A172 (cell line): ENCODE measurements at places on chromosomes 7 and 10.

GRCh38 chr7:98135984-98136383, 29.3 kb downstream of the LMTK2 start:
- DNase-seq = no peak

DNA sequence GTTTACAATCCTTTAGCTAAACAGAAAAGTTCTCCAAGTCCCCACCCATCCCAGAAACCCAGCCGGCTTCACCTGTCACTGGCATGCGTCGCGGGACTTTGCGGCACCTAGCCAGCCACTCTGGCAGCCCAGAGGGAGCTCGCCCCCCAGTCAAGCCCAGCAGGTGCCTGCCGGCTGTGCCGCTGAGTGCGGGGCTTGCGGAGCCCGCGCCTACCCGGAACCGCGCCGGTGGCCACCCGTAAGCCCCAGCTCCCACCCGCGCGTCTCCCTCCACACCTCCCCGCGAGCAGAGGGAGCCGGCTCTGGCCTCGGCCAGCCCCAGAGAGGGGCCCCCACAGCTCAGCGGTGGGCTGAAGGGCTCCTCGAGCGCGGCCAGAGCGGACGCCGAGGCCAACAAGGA, 446.1 kb downstream of the GRM8 start:
- DNase-seq = no peak

DNA sequence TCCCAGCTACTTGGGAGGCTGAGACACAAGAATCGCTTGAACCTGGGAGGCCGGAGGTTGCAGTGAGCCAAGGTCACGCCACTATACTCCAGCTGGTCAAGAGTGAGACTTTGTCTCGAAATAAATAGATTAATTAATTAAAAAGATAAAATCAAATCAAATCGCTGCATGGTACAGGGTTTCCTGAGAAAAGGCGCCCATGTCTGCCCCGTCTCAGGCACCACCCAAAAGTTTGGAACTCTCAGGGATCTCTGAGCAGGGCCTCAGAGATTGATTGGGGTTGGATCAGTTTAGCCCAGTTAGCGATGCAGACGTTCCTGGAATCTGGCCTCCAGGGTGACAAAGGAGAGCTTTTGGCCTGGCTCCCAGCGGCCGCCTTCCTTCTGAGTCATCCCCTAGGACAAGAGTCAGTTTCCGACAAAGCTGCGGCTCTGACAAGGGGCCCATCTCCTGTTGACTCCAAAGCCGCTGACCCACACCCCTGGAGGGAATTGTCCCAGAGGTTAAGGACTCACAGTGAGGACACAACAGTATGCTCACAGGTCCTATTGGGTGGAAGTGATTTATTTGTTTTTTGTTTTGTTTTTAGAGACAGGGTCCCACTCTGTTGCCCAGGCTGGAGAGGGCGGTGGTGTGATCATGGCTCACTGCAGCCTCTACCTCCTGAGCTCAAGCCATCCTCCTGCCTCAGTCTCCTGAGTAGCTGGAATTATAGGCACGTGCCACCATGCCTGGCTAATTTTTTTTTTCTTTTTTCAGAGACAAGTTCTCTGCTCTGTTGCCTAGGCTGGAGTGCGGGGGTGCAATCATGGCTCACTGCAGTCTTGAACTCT, 6.8 kb downstream of the ORAI2 start:
- DNase-seq = peak; percentile 94

GRCh38 chr7:1458683-1459511, at the start of gene MICALL2:
MICALL2 (minus strand) TSS chr7:1459470; CDS start chr7:1459326, 144 bp downstream.
- peak; percentile 89 for DNase-seq

GRCh38 chr7:68288144-68288593, 1291.5 kb downstream of the TYW1 start:
- DNase-seq = no peak

DNA sequence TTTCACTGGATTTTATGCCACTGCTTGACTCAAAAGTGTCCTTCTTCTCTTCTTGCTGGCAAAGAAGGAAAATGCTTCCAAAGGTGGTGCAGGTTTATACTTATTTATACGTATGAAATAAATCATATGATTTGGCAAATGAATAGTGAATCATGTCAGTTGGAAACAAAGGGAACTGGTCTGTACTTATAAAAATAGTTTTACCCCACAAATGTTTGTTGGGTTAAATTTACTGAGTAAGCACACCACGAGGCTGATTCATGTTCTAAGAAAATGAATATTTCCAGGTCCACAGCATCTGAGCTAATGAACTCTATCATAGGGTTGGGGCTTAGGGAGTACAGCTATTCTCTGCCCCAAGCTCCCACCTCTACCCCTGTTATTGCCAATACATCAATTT, 232.2 kb downstream of the TRIL start:
- no peak for DNase-seq
